K562 (cell line): ENCODE measurements at places on chromosomes 2 and 18. TPM values are rescaled to one million over a fixed set of nuclear protein-coding genes. Genes with fewer than 3 reads are reported as not detected.

- DNase-seq = no peak
These were observed 91.9 kb downstream of the EPHA4 start for GRCh38 chr2:221480163-221480562.

- no peak for DNase-seq
These were observed 89.8 kb downstream of the MEMO1 start for GRCh38 chr2:31920962-31921361.

DNA sequence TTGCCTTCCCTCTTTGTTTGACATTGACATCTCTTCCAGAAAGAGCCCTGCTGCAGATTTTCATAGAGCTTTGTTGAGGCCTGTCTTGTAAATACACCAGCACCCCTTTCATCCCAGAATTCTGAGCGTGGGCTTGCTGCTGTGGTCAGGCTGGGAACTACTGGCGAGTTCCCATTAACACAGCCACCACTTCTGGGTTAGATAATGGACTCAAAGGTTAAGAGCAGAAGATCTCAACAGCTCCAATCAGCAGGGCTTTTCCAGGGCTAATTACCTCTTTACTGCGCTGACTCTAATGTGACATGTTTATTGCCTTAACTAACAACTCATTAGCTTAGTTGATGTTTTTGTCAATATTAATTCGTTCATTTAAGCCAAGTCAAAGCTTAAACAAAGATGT lies 235.9 kb upstream of the BOD1L2 start:
- DNase-seq = no peak

DNA sequence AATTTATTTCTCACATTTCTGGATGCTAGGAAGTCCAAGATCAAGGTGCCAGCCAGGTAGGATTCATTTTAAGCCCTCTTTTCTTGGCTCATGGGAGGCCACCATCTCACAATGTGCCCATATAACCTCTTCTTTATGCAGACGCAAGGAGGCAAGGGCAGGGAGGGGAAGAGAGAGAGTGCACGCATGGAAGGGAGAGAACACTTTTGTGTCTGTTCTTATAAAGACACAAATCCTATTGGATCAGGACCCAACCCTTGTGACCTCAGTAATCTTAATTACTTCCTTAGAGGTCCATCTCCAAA lies 32.5 kb downstream of the CMPK2 start:
- DNase-seq = no peak

DNA sequence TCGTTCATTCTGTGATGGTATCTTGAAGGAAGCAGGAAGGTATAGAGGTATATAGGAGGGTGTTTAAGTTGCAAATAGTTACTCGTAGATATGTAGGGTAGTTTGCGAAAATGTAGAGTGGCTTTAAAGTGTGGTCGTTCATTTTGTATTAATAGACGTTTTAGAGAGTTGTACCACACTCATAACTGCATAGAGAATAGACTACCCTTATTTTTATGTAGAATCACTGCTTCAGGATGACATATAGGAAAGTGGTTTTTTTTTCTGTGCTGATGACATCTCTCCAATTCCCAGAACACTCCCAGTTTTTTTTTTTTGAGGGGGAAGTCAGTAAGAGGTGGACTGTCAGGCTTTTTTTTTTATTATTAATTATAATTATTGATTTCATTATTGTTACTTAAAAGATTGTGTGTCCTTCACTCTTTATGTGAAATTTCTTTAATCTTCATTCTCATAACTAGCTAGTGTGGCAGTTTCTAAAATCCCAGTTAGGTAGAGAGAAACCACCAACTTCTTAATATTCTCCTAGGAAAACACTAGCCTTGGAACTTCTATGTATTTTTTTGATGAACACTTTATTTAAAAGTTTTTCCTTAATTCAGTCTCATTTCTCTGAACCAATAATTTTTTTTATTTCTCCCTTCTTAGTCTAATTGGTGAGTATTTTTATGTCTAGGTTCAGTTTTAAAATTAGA lies 1.5 kb downstream of the ACTR3 start:
- DNase-seq = no peak

- no peak for DNase-seq
These were observed 66.5 kb downstream of the GLS start for GRCh38 chr2:190947141-190947540.

- no peak for DNase-seq
These were observed 64.4 kb upstream of the RAPH1 start for GRCh38 chr2:203599509-203599908.

- peak; percentile 0 for DNase-seq
These were observed 458.4 kb downstream of the THSD7B start for GRCh38 chr2:137223722-137224121.

GRCh38 chr2:211396815-211397214 lies 840.4 kb downstream of the CPS1 start:
- DNase-seq = no peak

DNA sequence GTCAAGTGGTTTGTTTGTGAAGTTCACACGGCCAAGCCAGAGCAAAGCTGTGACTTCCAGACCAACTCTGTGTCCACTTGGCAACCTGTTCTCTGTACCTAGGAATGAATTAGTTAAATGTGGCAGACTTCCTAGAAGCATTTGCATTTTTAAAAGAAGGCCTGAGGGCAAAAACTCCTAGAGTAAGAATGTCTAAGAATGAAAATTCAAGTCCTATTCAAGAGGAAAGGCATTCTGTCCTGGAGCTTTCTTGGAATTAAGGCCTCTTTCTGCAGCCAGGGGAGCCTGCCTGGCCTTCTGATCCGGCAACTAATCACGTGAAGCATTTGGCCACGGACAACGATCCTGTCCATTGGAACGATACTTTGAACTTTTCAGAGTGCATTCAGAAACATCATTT lies 155.0 kb downstream of the SETBP1 start:
- no peak for DNase-seq

DNA sequence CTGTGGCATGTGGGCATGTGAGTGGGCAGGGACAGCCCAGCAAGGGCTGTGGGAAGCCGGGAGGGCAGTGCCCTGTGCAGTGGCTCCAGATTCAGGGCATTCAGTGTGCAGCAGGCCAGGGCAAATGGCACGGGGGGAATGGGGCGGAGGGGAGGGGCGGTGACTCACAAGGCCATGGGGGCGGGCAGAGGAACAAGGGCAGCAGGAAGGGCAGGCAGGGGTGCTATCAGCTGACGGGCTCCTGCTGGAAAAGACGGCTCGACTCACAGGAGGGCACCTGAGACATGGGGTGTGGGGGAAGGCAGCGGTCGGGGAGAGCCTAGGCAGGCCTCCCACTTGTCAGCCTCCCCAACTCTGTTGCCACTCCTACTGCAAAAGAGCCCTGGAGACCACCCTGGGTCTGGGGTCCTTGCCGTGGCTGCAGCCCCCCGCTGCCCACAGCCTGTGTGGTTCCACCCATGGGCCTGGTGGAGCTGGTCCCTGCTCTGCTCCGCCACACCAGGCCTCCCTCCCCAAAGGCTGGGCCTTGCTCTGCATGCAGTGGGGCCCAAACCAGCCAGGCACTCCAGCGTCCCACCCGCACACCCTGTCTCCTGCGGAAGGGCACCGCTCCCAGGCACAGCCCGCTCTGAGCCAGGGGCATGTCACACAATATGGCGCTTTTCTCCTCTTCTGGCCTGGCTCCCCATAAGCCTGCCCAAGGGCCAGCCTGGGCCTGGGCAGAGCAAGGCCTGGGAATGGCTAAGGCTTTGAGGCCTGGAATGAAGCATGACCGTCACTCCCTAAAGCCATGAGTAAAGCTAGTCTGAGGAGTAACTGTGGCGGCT lies 25.9 kb downstream of the HS6ST1 start:
- DNase-seq = no peak

DNA sequence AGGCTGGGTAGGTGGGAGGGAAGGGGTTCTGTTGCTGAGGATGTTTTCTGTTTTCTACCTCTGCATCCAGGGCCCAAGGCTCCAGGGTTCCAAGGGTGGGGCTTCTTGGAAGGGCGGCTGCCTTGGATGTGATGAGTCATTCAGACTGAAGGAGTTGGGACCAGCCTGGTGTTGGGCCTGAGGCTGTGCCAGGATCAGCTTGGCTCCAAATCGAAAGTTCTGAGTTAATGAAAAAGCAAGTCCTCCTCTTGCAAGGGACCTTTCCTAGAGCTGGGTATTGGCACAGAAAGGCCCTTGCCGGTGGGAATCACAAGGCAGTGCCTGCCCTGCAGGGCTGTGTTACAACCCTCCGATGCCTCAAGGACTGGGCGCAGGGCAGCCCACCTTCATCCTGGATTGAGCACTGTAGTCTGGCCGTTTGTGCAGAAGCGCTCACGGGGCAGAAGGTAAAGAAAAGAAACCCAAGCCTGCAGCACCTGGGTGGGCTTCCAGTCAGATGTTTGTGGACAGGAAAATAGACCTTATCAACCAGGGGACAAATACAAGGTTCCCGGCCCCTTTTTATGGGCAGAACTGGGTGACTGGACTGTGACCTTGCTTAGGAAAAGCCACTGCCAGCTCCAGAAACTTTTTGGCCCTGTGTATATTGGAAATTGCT lies 52.5 kb upstream of the MCFD2 start:
- DNase-seq = peak; percentile 72

- DNase-seq = no peak
These were observed 111.8 kb upstream of the SLC35G4 start for GRCh38 chr18:11497585-11497984.

DNA sequence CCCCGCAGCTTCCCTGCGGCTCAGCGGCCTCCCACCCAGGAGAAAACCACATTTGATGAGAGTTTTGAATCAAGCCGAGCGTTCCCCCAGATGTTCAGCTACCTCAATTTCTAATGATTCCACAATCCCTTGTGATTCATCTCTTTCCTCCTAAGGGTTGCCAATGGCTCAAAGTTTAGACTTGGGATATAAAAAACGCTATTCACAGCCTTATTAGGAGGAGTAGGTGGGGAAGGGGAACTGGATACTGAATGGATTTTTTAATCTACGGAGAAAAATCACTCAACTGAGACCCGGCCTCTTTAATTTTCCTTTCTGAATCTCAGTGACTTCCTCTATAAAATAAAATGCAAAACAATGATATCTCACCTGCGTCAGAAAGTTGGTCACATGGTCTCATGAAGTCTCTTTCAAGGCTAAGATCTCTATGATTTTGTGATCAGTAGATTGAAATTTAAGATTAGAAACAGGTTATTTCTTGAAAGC lies 192.6 kb upstream of the TCF4 start:
- DNase-seq = no peak

GRCh38 chr2:96771796-96772618 lies 11.3 kb downstream of the CNNM4 start:
- peak; percentile 34 for DNase-seq

DNA sequence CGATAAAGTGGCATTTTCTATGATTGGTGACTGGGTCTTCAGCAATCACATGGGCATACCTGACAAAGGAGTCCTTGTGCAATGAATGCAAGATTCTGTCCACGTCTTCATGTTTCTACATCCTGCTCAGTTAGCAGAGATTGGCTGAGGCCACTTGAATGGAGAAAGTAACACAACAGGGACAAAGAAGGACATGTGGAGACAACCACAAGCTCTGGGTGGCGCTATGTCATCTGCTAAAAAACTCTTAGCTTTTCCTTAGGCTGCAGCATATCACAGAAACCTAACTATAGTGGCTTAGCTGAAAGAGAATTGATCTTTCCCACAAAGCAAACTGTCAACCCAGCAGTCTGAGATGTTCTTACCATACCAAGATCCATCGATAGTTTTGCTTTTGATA lies 1109.7 kb downstream of the SOCS6 start:
- DNase-seq = no peak

Gene DLX2
- 3.6 and 4.3 TPM in 2 replicates for total RNA-seq

Gene SCN3A
- not detected in 2 replicates for total RNA-seq

Gene STPG4
- total RNA-seq = not detected in 2 replicates

Gene PAX3
- not detected in 2 replicates for total RNA-seq
